Hematopoietic multipotent progenitor cell treated with erythropoietin and hydrocortisone succinate and interleukin-3 and kit ligand, for 4 days (in vitro differentiated cells): ENCODE measurements at places on chromosomes 1 and 21.

- DNase-seq: peak; percentile 6
Observed at GRCh38 chr1:56983484-56983883, 17.7 kb upstream of the C8B start.

DNA sequence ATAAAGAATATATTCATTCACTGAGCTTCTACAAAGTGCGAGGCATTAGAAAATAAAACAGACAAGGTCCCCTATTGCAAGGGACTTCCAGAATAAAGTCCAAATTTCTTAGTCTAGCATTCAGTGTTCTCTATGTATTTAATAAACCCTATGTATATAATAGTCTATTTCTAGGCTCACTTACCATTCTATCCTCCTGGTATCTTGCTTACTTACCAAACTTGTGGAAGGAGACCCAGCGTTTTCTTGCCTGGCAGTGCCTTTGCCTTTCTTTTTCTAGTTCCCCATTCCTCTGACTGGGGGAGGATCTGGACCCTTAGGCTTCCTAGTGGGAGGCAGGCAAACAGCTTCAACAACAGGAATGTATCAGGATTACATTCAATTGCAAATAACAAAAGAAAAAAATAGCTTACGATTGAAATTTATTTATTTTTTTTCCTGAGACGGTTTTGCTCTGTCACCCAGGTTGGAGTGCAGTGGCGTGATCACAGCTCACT lies 690 bp upstream of the RNF19B start:
- no peak for DNase-seq

- DNase-seq: no peak
Observed at GRCh38 chr1:153403421-153404085, 12.7 kb upstream of the S100A8 start.

DNA sequence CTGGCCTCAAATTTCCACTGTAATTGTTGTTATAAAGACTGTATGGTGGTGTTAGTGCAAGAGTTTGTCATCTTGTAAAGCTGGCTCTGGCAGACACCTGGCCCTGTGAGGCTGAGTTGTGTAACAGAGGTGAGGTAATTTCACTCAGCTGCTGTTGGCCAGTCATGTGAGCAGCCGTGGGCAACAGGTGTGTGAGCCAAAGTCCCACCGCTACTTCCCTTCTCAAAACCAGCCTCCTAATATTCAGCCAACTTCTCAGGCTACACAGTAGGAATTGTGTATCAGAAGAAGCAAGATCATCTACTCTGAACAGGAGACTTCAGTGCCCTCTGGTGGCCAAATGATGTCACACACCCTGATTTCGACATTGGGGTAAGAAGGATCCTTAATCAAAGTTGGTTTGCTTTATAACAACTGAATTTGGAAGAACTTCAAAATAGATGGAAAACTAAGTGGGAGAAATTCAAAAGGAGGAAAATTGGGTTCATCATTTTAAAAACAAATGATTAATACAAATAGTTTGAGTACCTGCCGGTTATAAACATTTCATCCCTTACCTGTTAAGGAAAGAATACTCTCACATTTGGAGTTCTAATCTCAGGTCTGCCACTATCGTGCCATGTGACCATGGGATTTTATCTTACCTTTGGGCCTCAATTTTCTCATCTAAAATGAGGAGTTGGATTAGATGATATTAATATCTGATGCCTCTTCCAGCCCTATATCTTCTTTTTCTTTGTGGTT lies 2.6 kb upstream of the CREG1 start:
- DNase-seq: peak; percentile 92

DNA sequence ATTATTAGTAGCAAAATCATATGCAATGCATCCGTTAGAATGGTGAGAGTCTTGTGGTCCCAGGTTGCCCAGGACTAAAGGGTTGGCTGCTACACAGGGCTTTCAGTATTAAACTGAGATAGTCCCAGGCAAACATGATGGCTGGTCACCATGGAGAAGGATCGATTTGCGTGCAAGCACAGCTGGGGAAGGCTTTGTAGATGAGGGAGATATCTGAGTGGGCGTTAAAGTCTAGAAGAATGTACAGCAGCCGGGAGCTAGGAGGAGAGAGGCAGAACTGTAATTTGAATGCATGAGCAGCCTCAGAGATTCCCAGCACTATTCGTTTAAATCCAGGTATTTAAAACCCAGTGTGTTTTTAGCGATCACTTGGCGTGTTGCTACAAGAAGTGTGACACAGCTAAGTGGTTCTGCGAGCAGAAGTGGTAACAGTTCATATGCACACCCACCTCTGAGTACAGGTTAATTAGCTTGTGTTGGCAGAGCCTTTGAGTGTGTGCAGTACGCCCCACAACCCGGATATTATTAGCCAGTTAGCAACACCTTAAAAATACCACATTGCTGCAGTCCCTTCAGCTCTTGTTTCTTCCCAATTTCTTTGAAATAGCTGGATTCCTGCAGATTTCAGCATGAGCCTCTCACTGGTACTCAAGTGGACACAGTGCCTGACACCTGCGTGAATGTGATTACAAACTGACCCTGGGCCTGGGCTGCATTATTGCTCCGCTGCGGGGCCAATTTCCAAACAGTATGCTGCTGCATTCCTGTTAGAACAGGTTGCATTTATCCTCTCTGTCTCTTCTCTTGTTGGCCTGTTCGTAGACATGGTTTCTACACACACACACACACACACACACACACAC lies 67.2 kb upstream of the SCAF4 start:
- no peak for DNase-seq
